NCI-H187 (cell line): ENCODE measurements at places on chromosomes 12 and 14.

GRCh38 chr12:70840656-70841350 is 79.7 kb downstream of the PTPRR start:
- no peak for DNase-seq

DNA sequence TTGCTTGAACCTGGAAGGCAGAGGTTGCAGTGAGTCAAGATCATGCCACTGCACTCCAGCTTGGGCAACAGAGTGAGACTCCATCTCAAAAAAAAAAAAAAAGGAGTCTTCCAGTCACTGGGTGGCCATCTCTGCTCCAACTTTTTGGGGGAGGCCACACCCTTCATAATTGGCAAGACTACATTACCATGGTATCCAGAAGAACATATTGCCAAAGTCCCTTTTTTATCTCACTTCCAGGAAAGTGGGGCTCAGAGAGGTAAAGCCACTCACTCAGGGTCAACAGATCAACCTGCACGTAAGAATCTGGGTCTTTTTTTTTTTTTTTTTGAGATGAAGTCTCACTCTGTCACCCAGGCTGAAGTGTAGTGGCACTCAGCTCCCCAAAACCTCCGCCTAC is 5.0 kb upstream of the CD63 start:
- DNase-seq = no peak

DNA sequence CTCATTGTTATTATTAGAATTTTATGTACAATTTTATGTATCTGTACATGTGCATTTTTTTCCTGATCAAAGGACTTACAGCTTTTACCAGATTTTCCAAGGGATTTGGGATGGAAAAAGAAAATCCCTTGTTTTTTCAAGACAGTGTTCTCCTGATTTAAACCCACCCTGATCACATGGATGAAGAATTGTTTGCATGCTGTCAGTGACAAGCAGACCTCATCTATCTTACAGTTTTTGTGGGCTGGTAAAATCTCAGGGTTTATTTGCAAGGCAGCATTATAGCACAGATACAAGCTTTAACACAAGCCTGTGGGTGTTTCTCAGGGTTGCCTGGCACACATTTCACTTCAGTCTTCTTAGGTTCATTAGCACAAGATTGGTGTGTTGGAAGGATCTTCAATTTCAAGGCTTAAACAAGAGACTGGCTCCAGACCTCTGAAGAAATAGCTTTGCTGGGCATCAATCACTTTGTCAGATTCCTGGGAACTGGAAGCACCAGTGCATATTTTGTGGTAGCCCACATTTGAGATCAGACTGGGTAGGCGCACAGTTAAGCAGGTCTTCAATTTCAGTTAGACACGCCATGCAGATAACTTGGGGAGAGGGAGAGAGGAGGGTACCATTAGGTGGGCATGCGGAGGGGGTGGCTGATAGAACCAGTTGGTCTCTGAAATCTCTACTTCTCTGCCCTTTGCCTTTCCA is 118.0 kb downstream of the TBX5 start:
- no peak for DNase-seq

DNA sequence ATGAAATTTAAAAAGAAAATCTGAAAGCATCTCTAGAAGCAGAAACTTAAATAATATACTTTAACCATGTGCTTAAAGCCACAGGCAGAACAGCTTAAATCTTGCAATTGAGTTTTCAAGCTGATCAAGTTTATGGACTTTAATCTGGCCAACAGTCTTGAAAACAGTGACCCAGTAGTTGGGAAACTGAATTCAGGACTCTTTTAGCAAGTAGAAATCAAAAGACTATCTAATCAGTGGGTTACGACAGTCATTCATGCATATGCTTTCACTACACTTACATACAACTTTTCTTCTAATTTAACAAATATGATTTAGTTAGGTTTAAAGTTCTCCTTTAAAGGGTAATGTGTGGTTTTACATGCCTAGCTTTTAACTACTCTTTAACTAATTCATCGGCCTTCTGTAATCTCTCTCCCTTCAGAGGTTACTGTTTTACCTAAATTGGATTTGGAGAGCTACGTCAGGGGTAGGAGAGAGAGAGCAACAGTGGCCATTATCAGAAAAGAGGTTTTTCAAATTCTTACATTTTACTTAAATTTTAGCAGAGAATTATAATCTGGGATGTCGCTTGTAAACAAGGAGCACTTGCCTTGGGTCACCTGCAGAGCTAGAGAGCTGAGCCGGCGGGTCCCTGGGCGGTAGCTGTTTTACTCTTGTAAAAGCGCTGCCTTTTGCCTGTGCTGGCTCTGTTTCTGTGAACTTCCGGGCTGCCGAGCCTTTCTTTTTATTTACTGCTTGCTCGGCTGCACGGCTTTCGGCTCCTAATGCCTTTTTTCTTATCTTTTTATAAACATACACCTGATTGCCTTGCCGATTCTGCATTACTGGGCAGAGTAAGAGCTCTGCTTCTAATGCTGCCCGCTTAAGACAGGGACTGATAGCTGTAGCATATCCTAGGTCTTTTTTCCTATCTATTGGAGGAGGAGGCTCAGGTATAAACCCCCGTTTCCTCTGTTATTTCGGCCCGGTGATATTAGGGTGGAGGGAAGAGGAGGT is 17.4 kb upstream of the LYZ start:
- no peak for DNase-seq

DNA sequence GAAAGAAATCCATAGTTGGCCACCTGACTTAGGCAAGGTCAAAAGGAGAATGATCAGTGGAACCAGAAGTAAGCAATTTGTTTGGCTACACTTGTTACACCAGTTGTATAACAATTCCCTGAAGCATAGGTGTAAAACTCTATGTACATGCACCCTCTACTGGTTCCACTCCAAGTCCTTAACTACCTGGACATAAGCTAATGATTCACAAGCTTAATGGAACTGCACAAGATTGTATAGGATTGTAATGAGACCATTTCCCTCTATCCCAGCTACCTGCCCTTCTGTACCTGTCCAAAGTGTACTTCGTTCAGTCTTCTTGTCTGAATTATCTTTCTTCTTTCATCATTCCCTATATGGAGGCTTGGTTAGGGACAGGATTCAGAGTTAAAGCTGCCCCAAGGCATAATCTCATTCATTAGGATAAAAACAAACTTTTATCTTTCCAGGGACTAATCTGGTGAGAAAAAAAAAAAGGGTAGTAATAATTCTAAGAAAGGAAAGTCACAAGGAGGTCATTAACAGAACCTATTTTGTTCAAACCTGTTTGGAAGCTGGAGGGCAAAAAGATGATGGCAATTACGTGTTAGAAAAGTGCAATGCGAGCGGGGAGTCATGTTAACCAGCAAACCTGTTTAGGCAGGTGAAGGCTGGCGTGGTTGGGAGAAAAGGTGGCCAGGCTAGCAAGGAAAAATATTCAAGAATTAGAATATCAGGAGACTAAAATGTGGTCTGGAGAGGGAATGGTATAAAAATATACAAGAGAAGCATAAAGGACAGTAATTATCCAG is 2.8 kb upstream of the TMEM52B start:
- no peak for DNase-seq

- DNase-seq = no peak
Measured at GRCh38 chr14:61467296-61467695, 145.9 kb downstream of the PRKCH start.

- DNase-seq = peak; percentile 16
Measured at GRCh38 chr12:117850048-117850447, 118.7 kb downstream of the KSR2 start.

- no peak for DNase-seq
Measured at GRCh38 chr14:88016768-88017167, 11.8 kb downstream of the GPR65 start.

DNA sequence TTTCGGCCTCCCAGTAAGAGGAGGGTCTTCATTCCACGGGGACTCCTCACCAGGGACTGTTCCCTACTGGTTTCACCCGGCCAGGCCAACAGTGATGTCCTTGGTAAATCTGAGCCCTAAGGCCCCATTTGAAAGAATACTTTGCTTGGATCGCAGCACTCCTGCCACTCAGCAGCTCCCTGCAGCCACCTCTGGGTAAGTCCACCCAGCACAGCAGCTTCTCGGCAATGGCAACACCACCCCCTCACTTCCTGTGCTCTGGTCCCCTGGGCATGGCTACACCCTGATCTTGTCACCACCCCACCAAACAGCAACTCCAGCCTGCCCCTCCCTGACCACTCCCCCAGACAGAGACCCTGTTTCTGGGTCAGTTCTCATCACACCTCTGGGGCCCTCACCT is 100.3 kb downstream of the SETD3 start:
- DNase-seq = no peak

- no peak for DNase-seq
Measured at GRCh38 chr14:99381688-99382060, 99.0 kb downstream of the SETD3 start.

GRCh38 chr14:28494196-28494595 is 272.4 kb upstream of the FOXG1 start:
- DNase-seq = no peak

- DNase-seq = no peak
Measured at GRCh38 chr12:55955800-55956508, 9.9 kb downstream of the PMEL start.
